ENCODE measurements at places on chromosomes 3 and 15. TPM values are rescaled to one million over a fixed set of nuclear protein-coding genes. Genes with fewer than 3 reads are reported as not detected.

Gene GALNT15
- 5.8 TPM for total RNA-seq

DNA sequence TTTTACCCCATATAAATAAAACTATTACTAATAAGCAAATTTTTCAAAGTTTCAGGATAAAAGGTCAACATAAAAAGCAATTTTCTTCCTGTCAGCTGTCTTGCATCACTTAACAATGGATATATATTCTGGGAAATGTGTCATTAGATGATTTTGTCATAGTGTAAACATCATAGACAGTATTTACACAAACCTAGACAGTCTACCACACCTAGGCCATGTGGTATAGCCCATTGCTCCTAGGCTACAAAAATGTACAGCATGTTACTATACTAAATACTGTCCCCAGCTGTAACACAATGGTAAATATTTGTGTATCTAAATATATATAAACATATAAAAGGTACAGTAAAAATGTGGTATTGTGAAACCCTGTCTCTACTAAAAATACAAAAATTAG, 156.7 kb downstream of the ANO10 start:
- no peak for DNase-seq

- no peak for DNase-seq
Measured at GRCh38 chr3:157763644-157764043, 260.4 kb upstream of the VEPH1 start.

- DNase-seq, result no peak
Measured at GRCh38 chr3:62727536-62727935, 147.7 kb downstream of the CADPS start.

DNA sequence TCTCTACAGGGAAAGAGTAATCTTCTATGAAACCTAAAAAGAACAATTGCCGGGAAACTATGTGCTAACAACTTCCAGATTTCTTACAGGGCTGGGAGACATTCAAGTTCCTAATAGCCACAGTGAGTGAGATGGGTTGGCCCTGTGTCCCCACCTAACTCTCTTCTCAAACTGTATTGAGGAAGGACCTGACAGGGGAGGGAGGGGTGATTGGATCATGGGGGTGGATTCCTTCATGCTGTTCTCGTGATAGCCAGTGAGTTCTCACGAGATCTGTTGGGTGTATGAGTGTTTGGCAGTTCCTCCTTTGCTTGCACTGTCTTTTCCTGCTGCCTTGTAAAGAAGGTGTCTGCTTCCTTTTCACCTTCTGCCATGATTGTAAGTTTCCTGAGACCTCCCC, 958.7 kb downstream of the AGBL1 start:
- no peak for DNase-seq

Data from Right ventricle myocardium inferior (tissue), 1 donor.